ENCODE measurements at places on chromosomes 4 and X.

DNA sequence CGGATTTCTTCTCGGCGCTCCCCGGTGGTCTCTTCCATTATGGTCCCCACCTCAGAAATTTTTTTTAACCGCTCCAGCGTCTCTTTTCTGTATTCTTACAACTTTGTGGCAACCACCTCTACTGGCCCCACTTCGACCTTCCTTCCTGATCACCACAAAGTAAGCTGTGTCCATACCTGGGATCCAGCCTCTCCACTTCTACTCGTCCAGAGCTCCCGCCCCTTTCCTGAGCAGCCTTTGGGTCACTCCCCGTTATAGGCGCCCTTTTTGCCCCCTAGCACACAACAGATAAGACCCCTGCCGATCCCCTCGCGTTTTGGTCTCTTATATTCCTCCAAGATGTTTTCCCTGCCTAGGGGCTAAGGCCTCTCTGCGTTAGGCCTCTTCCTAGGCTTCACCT, 557 bp downstream of the PIGG start:
- DNase-seq, result no peak

DNA sequence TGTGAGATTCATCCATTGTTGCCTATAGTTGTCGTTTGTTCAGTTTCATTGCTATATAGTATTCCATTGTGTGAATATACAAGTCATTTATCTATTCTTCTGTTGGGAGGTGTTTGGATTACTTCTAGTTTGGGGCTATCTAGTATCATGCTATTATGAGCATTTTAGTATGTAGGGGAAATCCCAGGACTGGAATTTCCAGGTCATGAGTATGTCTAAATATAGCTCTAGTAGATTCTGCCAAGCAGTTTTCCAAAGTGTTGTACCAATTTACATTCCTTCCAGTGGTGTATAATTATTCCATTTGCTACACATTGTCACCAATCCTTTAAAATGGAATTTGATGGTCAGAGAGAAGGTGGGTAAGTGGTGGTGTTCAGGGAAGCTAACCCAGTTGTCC, 30.1 kb downstream of the EGFL6 start:
- no peak for DNase-seq

- no peak for DNase-seq
Observed at GRCh38 chr4:180465364-180465763, 1777.8 kb upstream of the TENM3 start.

DNA sequence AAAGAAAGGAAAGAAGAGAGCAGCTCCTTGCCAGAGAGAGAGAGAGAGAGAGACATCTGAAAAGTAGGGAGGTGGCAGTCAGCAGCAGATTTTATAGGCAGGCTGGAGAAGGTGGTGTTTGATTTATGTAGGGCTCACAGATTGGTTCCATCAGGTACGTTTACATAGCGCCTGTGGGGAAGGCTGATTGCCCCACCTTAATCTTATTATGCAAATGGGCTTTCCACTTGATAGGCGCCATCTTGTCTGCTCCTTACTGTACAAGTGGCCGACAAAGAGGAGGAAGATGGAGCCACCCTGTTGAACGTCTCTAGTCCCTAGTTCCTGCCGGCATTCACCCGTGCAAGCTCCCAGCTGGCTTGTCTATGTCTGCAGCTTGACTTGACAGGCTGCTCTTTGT, 49.1 kb upstream of the DHRSX start:
- no peak for DNase-seq

DNA sequence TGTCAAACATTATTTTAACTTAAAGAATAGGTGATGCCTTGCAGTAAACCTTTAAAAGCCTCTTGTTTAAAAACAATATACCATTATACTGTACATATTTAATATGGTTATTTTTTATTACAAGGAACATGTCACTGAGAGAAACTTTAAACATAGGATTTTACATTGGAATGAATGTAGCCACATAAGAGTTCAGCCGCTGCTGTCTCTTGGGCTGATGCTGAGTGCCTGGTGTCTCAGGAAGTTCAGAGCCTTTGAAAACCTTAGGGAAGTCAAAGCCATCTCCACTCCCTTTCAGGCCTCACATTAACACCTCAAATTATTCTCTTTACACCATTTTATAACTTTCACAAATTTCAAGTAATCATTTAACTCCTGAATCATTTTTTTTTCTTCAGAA, 93.5 kb upstream of the DKK2 start:
- no peak for DNase-seq

DNA sequence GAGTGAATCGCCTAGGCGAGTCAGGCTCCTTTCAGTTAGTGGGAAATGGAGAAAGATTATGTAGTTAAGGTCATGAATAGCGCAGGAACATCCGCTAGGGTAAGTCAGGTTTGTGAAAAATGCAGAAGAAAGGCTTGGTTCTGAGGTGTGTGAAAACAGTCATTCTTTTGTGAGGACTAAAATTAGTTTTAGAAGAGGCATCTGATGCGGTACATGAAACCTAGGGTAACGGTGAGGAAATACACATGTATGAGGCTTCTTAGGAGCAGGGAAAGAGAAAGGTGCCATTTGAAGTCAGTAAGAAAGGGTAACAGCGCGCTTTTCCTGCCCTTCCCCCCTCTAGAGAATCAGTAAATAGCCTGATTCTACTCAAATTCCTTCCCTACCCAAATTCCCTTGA, 570 bp upstream of the RNF128 start:
- DNase-seq, result no peak

- no peak for DNase-seq
Observed at GRCh38 chr4:47831026-47831679, 6.7 kb downstream of the CORIN start.

- DNase-seq, result peak; percentile 41
Observed at GRCh38 chr4:150569384-150569987, 12.5 kb upstream of the MAB21L2 start.

DNA sequence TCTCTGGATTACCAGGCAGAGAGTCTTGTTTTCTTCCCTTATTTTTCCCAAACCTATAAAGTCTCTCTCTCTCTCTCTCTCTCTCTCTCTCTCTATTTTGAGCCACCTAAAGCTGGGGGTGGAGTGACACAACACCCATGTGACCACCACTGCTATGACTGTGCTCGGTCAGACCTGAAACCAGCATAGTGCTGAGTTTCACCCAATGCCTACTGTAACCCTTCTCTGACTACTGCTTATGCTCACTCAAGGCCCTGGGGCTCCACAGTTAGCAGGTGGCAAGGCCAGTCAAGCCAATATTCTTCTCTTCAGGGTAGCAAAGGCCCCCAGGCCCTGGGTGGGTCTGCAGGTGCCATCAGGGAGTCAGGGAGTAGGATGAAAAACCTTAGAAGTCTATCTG, 114.7 kb upstream of the ARMCX2 start:
- no peak for DNase-seq

GRCh38 chrX:44157283-44157682, 184.1 kb upstream of the NDP start:
- DNase-seq, result no peak

GRCh38 chr4:100286636-100287035, 96.4 kb upstream of the DDIT4L start:
- DNase-seq, result no peak
